ENCODE measurements at places on chromosomes 7 and 10. TPM values are rescaled to one million over a fixed set of nuclear protein-coding genes. Genes with fewer than 3 reads are reported as not detected.

The SEMA3A gene
- 0.65 TPM for total RNA-seq

The TMEM176B gene
- total RNA-seq = not detected

The SPDYE3 gene
- total RNA-seq = not detected

GRCh38 chr7:88316456-88316855, 9.8 kb upstream of the STEAP4 start:
- no peak for DNase-seq

DNA sequence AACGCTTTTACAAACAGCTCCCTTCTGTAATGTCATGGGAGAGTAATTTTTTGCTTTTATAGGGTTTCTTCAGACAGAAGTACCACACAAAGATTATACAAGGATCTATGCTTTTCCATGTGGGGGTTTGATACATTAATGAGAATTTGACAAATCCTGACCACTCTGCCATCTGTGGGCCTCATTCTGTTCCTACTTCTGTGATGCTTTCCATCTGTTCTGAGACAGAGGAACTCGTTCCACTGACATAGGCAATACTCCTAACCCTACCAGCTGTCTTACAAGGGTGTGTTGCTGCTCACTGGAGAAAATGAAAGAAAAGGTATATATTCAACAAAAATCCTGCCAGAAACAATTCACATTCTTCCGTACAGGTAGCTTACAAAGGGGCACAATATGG, 59.4 kb upstream of the NAMPT start:
- no peak for DNase-seq

- no peak for DNase-seq
These were observed 66.7 kb upstream of the PITRM1 start for GRCh38 chr10:3239066-3239919.

The ITGA8 gene
- 5.6 TPM for total RNA-seq

DNA sequence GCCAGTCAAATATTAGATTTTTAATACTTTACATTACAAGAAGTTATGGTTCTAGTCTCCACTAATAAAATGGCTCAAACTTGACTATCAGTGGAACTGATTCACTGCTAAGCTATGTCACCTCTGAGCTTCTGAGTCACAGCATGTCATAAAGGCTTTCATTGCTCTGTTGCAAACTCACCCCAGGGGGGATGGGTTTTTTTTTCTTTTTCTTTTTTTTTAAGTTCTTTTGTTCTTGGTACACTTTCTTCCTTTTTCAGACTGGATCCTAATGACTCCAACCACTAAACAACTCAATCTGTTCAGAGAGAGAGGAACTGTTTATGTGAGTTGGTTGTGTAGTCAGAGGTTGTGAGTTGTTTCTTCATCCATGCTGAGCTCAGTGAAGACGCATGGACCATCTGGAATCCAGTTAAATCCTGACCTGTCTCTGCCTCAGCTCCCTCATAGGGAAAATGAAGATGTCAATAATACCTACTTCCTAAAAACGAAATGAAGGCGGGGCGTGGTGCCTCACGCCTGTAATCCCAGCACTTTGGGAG, 11.0 kb downstream of the MYOF start:
- no peak for DNase-seq

DNA sequence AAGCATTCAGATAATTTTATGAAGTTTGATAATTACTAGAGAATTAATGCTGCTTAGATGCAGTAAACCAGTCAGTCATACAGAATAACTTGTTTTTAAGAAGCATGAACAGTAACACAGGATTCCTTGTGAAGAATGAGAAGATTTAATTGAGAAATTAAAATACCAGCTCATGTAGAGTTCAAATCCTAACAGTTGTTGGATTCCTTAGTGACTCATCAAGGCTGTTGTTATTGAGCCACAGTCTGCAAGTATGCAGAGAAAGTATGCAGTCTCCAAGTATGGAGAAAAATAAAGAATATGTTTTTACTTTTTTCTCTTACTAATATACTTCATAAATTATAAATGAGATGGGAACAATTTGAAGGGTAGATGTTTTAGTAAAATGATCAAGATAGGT, 30.2 kb upstream of the CYP26C1 start:
- DNase-seq = no peak

GRCh38 chr7:112116894-112117293, 89.3 kb downstream of the DOCK4 start:
- DNase-seq = no peak

- DNase-seq = no peak
These were observed 91.6 kb downstream of the COBL start for GRCh38 chr7:51224811-51225595.

GRCh38 chr10:132677473-132678227, 108.3 kb downstream of the NKX6-2 start:
- DNase-seq = peak; percentile 69

GRCh38 chr7:26723129-26723528, 141.3 kb downstream of the SKAP2 start:
- no peak for DNase-seq

The CYP17A1 gene
- total RNA-seq = not detected

GRCh38 chr10:49325916-49326783, 27.2 kb downstream of the C10orf71 start:
- no peak for DNase-seq

The FANK1 gene
- total RNA-seq = 3.3 TPM

The MYL7 gene
- not detected for total RNA-seq

The CDK1 gene
- 9.0 TPM for total RNA-seq

- DNase-seq = no peak
These were observed 750.3 kb upstream of the KCND2 start for GRCh38 chr7:119522698-119523097.

- no peak for DNase-seq
These were observed 313.8 kb upstream of the SHH start for GRCh38 chr7:156125841-156126730.
